Breast epithelium (tissue), 4 donors: ENCODE measurements at places on chromosomes 4 and X.

- no peak overlapping the region for H3K27ac ChIP-seq
- no peak overlapping the region for H3K4me3 ChIP-seq
- no peaks in the 10 kb centered on the region for H3K4me1 ChIP-seq
- no peak for DNase-seq
- no peaks in the 10 kb centered on the region for H3K36me3 ChIP-seq
- H3K27me3 ChIP-seq, result no peaks in the 10 kb centered on the region
Measured at GRCh38 chrX:47771473-47771872, 65.2 kb upstream of the ZNF81 start.

GRCh38 chr4:81485310-81485980, 13.7 kb upstream of the RASGEF1B start:
- H3K27ac ChIP-seq, result peak overlapping the region; percentile 74
- no peak overlapping the region for H3K4me3 ChIP-seq
- no peaks in the 10 kb centered on the region for H3K27me3 ChIP-seq
- DNase-seq, result no peak
- H3K36me3 ChIP-seq, result no peaks in the 10 kb centered on the region
- no peaks in the 10 kb centered on the region for H3K4me1 ChIP-seq

- no peaks in the 10 kb centered on the region for H3K36me3 ChIP-seq
- H3K27me3 ChIP-seq, result no peaks in the 10 kb centered on the region
- no peaks in the 10 kb centered on the region for H3K4me1 ChIP-seq
- H3K27ac ChIP-seq, result no peak overlapping the region
- no peak for DNase-seq
Measured at GRCh38 chrX:111447298-111447697, 35.3 kb upstream of the DCX start.

- no peak overlapping the region for H3K4me3 ChIP-seq
- no peaks in the 10 kb centered on the region for H3K27me3 ChIP-seq
Measured at GRCh38 chrX:148381603-148382002, 118.8 kb upstream of the AFF2 start.

DNA sequence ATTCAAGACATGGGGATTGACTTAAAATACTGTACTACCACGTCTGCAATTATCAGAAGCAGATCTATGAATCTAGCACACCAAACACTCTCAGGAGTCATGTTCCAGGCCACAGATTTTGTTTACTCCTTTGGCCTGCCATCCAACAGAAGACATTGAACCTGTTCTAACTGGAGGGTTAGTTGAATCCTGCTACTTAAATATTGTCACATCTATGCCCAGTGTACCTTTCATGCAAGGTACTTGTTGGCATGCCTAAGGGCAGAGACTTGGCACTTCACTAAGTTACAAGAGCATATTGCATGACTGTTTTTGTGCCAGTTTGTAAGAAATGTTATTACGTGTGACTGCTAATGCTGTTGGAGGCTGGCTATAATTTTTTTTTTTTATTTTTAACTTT, 126.9 kb upstream of the BCOR start:
- H3K36me3 ChIP-seq, result no peaks in the 10 kb centered on the region
- DNase-seq, result no peak
- no peaks in the 10 kb centered on the region for H3K4me1 ChIP-seq
- no peak overlapping the region for H3K27ac ChIP-seq
- no peaks in the 10 kb centered on the region for H3K27me3 ChIP-seq
- H3K4me3 ChIP-seq, result no peak overlapping the region
